ENCODE measurements at places on chromosomes 3 and 15.

- DNase-seq: no peak
Observed at GRCh38 chr3:129504471-129505100, 23.9 kb upstream of the RHO start.

DNA sequence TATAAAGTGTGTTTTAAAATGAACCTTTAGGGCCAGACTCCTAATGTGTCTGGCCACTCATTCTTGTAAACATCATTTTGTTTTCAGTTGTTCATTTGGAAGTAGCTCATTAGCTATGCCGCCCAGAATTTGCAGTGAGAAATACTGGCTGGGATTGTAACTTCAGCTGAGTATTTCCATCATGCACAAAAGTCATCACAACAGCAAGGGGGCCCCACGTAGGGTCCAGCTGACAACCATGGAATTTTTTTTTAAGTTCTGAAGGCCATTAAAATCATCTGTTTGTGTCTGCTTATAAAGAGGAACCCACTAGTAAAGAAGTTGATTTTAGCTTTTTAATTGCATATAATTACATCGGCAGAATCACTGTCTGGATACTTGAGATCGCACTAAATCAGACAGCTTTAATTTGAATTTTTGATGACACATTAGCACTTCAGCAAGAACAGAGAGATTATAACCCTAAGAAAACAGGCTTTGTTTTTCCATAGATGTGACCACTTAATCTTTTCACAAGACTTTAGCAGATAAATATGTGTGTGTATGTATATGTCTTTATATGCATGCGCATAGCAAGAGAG, 46.3 kb upstream of the SKOR1 start:
- DNase-seq: no peak

DNA sequence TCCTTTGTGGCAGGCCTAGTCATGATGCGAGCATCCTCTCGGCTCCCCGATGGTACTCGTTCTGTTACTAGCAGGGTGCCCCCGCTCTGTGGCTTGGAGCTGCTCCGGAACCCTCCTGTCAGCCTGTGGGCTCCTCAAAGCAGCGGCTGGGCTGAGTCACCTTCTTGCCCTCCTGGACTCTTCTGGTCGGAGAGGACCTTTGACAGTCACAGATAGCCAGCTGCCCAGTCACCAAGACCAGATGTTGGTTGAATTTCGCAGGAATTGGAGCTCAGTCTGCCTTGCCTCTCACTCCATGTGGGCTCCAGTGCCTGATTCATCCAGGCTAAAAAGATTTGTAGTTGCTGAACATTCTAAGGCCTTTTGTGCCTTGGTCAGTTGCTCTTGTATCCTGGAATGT, 94.5 kb downstream of the CHCHD6 start:
- DNase-seq: no peak

DNA sequence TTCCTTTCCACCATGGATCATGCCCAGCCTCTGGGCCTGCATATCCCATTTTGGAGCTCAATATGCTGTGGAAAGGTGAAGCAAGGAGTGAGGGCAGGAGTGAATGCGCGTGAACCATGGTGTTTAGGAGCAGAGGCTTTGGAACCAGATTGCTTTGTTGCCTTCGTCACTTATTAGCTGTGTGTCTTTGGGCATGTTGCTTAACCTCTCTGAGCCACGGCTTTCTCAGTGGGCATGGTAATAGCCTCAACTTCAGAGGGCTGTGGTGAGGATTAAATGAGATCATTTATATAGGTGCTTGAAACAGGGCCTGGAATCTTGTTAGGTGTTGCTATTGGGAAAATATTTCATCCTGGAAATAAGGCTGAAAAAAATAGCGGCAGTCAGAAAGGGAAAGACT, 129.7 kb downstream of the WNT7A start:
- no peak for DNase-seq

DNA sequence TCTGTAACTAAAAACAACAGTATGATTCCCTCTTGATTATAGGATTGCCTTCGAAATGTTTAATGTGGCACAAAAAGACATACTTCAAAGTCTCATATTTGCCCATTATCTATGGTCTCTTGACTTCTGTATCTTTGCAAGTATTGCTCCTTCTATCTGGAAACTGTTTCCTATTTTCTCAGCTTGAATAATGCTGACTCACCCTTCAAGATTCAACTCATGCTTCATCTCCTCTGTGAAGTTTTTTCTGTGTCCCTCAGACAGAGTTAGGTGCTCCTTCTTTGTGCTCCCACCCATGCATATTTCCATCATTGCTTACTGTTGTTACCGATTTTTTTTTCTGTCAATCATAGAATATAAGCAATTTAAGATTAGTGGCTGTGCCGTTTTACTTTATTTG, 192.8 kb upstream of the ROBO1 start:
- no peak for DNase-seq

DNA sequence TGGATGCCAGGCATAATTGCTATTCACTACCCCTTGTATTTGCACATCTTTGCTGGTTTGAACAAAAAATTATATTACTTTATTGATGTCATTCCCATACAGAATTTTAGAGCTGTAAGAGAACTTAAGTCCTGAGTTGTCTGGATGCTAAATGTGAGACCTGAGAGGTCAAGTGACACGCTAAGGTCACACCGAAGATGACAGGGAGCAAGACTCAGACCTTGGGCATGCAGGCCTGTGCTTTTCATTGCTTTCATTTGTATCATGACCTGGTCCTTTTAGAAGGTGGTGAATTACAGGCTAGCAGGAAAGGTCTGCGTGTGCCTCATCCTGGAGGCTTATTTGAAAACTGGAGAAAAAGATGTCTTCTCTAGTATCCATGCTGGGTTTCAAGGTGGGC, 312.0 kb upstream of the RASGRP1 start:
- DNase-seq: no peak

DNA sequence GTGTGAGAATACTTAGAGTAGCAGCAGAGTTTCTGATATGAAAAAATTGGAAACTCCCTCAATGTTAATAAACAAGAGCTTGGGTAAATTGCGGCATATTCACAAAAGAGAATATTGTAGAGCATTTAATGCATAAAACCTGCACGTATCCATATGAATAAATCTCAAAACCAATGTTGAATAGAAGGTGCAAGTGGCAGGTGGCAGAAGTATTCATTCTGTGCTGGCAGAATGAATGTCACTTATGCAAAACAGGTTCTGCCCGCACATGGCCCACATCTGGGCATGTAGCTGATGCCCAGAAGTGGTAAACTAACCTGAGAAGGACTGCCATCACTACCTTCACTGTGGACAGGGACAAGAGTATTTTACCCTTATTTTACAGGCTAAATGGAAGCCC, 14.1 kb upstream of the PRSS50 start:
- no peak for DNase-seq

GRCh38 chr15:41876689-41877088, 17.2 kb downstream of the SPTBN5 start:
- no peak for DNase-seq

GRCh38 chr3:29683018-29683993, 402.4 kb downstream of the RBMS3 start:
- no peak for DNase-seq

- DNase-seq: peak; percentile 51
Observed at GRCh38 chr3:30353711-30354467, 252.5 kb upstream of the TGFBR2 start.

GRCh38 chr3:187947927-187948682, 202.8 kb upstream of the BCL6 start:
- no peak for DNase-seq

DNA sequence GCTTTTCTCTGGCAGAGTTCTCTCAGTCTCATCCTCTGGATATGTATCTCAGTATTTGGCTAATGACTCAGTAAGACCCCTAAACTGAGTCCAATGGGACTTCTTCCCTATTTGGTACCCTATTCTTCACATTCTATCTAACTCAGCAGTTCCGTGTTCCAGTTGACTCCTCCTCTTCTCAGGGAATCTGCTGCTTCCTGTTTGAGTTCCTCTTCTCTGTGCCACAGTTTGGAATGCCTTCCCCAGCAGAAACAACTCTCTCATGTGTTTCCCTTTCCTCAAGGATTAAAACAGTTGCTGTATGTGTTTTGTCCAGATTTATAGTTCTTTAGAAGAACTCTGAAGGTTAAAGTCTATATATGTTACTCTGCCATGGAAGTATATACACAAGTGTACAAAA, 344.0 kb upstream of the RARB start:
- no peak for DNase-seq

DNA sequence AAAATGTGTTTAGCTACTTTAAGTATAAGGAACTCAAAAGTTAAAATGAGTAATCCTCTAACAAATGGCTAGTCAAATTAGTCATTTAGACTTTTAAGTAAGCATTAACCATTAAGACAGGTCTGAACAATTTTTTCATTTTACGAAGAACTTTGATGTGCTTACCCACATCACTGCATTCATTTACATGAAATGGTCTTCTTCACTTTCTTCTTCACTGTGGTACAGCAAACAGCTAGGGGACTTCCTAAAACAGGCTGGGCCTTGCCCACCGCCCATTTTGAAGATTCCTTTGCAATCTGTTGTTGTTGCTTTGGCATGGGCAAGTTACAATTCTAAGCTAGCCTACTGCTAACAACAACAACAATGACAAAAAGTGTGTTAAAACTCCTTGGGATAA, 67.4 kb downstream of the CBLB start:
- peak; percentile 14 for DNase-seq

- no peak for DNase-seq
Observed at GRCh38 chr15:80507638-80508316, 103.6 kb downstream of the ARNT2 start.

- DNase-seq: no peak
Observed at GRCh38 chr3:90134090-90134489, 1026.7 kb downstream of the EPHA3 start.

GRCh38 chr3:73508330-73508954, 116.3 kb downstream of the PDZRN3 start:
- no peak for DNase-seq

DNA sequence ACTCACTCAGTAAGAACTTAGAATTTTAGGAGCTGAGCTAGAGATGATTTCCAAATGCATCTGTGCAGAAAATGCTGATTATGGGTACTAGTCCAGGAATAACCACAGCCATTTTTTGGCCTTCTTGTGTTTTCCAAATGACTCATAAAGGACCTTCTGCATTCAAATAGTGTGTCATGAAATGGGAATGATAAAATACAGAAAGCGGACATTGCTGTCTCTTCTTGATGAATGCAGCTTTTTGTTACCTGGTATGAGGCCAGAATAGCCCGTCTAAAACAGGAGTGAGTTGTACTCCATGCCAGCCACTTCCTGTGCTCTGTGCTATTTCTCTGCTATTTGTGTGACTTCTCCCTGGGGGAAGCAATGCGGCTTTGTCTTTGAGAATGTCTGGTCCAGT, 20.5 kb upstream of the FRMD5 start:
- no peak for DNase-seq

DNA sequence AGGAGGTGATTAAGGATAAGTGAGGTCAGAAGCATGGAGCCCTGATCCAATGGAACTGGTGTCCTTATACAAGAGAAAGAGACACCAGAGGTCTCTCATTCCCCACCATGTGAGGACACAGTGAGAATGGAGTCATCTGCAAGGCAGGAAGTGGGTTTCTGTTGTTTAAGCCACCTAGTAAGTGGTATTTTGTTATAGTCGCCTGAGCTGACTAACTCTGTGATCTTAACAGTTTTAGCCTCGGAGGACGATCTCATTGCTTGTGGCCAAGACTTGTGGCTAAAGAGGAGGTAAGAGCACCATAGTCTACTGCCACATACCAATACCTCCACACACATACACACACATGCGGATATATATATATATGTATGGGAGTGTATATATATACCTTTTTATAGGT, 73.8 kb downstream of the MCTP2 start:
- DNase-seq: peak; percentile 18

- DNase-seq: no peak
Observed at GRCh38 chr3:115931581-115931980, 308.3 kb downstream of the GAP43 start.

DNA sequence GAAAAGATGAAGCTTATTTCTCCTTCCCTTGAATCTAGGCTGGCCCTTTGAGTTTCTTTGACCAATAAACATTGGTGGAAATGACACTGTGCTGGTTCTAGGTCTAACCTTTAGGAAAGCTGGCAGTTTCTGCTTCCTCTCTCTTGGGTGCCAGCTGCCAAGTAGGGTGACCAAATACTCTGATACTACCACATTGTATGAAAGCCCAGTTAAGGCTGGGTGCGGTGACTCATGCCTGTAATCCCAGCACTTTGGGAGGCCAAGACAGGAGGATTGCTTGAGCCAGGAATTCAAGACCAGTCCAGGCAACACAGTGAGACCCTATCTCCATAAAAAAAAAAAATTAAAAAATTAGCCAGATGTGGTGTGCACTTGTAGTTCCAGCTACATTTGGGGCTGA, 320.7 kb downstream of the ZNF621 start:
- DNase-seq: no peak

DNA sequence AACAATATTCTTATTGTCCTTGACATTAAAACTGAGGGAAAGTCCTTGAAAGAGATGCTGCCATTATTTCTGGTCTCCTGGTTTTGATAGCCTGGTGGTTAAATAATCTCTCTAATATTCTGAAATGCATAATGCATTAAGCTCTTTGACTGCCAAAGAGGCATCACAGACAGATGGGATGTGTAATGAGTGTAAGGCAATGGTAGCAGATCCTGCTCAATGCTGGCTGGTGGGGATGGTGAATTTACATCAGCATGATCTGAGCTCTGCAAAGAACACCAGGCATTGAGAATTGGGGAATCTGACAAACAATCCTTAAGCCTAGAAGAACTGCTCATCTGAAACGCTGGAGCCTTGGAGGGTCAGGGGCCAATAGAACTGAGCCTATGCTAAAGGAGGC, 528.6 kb upstream of the LMCD1 start:
- no peak for DNase-seq

DNA sequence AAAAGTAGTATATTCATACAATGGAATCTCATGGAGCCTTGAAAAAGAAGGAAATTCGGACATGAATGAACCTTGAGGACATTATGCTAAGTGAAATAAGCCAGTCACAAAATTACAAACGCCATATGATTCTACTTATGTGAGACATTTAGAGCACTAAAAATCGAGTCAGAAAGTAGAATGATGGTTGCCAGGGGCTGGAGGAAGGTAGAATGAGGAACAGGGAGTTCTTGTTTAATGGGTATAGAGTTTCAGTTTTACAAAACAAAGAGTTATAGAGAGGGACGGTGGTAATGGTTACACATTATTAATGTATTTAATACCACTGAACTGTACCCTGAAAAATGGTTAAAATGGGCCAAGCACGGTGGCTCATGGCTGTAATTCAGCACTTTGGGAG, 19.5 kb downstream of the UBXN7 start:
- DNase-seq: no peak

- DNase-seq: no peak
Observed at GRCh38 chr15:32796856-32797255, 79.1 kb downstream of the GREM1 start.

- no peak for DNase-seq
Observed at GRCh38 chr15:81575436-81576123, 201.6 kb upstream of the TMC3 start.

DNA sequence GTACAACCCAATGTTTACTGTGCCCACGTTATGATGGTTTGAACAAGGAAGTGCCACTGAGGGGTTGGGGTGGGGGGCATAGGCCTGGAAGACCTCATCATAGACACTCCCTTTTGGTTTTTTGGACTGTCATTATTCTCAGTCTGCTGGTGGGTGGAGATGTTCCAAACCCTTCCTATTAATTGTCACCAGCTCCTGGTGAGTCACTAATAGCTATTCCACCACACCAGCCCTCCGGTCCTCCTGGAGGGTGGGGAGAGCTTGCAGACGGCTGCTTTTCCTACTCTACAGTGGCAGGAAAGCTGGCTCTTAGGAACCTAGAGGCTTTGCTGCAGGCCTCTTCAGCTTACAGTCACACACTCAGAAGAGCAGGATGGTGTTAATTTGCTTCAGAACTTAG, 9.0 kb upstream of the COPG1 start:
- DNase-seq: no peak
